NB4 (cell line): ENCODE measurements at places on chromosomes 16 and 17.

GRCh38 chr16:57889960-57890751 is 80.8 kb downstream of the CNGB1 start:
- no peak for DNase-seq

DNA sequence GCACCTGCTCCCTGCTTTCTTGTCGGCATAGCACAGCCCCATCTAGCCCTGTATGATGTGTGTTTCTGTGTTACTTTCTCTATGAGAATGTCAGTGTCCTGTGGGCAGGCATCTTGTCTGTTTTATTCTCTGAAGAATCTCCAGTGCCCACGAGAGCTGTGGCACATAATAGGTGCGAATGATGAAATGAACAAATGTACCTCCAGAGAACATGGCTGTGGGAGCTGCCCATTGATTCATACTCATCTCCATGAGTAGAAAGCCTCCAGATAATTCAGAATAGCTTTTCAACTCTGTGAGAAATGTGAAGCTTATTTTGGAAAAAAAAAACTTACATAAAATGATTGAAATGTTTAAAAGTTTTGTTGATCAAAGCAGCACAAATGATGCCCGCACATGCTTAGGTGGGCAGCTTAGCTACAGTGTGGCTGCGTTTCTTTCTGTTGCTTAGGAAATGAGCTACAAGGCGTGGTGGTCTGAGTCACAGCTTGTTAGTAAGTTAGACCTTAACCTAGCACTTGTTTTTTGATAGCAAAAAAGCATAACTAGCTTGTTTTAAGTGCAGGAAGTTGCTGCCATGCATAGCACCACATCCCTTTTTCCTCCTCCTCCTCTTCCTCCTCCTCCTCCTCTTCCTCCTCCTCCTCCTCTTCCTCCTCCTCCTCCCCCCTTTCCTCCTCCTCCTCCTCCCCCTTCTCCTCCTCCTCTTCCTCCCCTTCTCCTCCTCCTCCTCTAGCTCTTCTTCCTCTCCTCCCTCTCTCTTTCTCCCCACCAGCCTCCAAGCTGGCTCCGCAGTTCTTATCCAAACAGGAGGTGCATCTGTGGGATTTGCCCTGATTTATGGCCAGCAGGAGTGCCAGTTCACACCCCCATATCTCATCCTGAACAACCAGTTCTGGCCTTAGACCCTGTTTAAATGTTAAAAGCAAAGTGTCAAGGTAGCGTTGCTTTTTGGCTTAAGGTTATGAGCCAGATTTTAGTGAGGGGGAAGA is 221.5 kb downstream of the IRF8 start:
- peak; percentile 35 for DNase-seq

DNA sequence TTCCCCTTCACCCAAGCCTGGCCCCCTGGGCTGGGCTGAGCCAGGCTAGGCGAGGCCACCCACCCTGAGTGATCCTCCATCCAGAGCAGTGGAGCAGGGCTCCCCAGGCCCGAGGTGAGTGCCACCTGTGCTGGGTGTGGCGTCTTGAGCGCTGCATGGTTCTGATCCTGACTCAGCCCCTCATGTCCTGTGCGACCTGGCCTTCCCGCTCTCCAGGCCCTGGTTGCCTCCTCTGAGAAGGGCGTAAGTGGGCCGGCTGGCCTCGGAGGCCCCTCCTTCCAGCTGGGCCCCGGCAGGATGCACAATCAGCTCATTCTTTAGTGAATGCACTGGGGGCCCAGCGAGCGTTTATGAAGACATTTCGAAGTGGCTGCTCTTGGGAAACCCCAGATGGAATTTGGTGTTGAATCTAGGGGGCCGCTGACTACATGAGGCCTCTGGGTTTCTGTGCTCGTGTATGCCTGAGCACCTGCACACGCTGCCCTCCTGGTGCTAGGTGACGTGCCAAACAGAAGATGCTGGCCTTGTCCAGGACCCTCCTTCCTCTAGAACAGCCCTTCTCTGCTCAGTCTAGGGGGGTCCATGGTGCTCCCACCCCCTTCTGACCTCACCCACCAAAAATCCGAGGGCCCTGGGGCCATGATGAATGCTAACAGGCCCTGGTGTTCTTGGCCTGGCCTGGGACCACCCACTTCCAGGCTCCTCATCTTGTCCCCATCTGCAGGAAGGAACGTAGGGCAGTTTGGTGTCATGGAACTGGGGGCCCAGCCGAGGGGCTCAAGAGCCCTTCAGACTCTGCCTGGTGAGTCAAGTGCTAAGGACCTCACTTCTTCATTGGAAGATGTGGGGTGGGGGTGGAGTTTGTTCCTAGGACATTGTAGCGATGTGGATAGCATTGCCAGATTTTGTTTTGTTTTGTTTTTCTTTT is 3.6 kb upstream of the TMEM92 start:
- DNase-seq = no peak

- peak; percentile 23 for DNase-seq
These were observed 6.7 kb downstream of the ERI2 start for GRCh38 chr16:20799599-20799998.
